ACHN (cell line): ENCODE measurements at places on chromosomes 11 and 22.

DNA sequence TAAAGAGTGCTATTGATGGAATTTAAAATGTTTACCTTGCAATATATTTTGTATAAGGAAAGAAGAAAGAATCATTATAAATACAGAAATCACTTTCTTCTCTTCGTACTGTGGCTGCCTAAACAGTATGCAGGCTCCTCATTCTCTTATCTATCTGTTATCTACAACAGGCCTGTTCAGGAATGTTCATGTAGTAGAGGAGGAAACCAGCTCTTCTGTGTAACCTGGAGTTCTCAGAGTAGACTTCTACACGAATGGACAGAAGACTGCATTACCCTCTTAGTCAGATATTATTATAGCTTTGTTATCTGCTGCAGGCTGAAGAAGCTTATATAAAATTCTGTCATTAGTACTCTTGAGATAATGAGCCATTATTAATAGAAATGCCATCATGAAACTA is 1225.9 kb upstream of the CNTN5 start:
- DNase-seq: no peak

DNA sequence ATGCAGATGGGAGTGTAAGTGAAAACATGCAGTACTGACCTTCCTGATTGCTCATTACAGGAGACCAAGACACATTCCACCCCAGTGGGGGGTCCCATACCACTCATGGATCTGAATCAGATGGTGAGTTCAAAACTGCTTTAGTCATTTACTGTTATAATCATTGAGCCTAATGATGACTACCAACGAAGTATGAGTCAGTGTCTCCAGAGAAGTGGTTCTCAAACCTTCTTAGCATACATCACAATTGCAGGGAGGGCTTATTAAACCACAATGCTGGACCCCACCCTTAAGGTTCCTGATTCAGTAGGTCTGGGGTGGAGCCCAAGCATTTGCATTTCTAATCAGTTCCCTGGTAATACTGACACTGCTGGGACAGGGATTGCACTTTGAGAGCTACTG is 75.8 kb downstream of the CD44 start:
- peak; percentile 65 for DNase-seq

DNA sequence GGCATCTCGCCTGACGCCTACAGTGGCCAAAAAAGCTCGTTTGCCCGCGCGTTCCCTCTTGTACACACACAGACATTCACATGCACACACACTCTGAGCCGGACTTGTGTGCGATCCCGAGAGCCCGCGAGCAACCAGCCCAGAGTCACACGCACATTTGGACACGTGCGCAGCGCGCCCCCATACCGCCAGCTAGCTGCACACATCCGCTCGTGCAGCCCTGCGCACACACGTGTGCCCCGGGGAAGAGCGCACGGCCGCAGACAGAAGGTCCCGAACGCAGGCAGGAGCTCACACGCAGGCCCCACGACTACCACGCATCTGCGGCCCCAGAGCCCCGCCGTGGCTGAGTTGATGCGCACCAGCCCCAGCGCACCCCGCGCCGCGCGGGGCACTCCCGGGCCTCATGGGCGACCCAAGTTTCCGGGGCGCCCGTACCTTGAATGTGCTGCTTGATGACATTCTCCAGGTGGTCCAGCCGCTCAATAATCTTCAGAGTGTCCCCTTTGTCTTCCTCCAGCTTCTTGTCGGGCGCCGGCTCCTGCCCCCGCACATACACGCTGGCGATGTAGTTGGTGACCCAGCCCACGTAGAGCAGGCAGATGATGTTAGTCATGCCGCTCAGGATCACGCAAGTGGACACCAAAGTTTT is 758 bp downstream of the GALNT18 start:
- peak; percentile 35 for DNase-seq

DNA sequence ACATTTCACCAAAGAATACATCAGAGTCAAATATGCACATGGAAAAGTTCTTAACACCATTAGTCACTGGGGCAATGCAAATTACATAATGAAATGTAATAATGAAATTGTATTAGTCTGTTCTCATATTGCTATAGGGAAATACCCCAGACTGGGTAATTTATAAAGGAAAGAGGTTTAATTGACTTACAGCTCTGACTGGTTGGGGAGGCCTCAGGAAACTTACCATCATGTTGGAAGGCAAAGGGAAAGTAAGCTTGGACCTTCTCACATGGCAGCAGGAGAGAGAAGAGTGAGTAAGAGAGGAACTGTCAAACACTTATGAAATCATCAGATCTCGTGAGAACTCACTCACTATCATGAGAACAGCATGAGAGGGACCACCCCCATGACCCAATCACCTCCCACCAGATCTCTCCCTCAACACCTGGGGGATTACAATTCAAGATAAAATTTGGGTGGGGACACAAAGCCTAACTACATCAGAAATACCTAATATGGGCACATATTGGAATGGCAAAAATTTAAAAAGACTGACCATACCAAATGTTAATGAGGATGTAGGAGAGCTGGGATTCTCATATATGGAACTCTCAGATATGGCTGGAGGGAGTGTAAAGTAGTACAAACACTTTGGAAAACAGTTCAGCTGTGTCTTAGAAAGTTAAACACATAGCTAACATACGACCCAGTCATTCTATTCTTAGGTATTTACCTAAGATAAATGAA is 65.1 kb upstream of the CD44 start:
- DNase-seq: no peak

DNA sequence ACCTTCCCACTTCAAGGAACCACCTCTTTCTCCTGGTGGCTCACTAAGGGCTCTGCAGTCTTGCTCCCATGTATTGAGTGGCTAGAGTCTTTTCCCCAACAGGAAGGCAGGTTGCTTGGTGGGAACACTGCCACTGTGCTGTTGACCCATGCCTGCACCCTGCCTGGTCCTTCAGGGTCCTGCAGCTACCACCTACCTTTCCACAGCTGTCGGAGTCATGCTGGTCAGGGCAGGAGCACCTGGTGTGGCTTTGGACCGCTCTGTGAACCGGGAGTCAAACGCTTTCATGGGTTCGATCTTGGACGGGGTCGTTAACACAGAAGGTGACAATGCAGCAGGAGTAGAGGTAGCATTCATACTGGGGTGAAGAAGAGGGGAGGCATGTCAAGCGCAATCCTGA is 56.1 kb downstream of the HIRA start:
- no peak for DNase-seq

DNA sequence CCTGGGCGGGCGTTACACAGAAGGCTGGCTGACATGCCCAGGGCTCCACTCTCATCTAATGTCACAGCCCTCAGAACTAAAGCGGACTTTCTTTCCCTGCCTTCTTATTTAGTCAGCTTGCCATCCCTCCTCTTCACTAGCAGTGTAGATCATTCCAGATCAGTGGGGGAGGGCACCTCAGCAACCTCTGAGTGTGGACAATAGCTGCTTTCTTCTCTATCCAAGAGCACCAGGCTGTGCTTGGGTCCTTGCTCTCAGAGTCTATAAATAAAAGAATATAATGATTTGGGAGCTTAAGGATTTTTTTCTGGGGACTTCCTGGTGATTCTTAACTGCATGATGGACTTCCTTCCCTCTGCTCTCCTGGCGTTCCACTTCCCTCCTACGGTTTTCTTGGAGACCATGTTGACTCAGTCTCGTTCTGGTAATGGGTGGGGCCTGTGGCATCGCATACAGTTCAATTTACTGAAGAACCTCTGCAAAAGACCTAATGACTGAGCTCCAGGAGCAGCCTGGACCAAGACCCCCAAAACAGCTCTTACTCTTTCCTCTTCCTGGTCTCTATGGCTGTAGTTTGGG is 2.9 kb upstream of the HMBS start:
- DNase-seq: no peak

DNA sequence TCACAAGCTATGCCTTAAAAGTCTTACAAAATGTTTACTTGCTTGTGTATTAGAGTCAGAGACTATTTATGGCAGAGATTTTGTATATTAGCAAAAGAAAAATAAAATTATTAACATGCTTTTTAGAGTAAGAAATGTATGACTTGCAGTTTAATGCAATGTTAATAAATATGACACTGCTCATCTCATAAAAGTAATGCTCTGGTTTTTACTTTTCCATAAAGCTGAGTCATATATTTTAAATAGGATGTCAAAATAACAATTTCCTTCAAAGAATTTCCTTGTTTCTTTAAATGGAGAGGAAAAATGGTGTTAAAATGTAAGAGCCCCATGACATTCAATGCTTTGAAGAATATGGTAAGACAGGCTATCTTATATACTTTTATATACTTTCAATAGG is 16.3 kb upstream of the RDX start:
- DNase-seq: no peak

DNA sequence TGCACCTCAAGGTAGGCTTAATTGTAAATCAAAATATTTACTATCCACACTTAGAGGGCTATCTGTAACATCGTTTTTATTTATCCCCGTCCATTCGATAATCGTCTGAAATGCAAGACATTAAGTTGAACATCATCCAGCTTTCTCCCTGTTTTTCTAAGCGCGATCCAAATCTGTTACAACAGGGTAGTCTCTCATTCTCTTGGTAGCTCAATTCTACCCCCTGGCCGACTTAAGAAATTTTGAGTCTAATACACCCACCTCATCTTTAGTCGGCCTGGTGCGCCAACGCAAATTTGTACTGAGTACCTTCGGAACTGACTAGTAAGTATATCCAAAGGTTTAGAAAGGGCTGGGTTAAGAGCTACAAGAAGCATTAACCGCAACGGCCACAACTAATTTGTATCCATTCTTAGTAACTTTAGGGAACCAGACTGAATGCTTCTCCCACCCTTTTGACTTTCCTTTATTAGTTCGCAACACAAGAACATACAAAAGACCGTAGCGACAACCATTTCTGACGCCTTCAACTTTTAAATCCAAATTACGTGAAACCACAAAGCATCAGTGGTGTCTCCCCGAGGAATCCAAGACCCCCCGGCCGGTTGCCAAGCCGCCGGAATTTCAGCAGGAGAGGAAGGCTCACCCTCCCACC is 1.0 kb upstream of the ZNF143 start:
- peak; percentile 51 for DNase-seq

DNA sequence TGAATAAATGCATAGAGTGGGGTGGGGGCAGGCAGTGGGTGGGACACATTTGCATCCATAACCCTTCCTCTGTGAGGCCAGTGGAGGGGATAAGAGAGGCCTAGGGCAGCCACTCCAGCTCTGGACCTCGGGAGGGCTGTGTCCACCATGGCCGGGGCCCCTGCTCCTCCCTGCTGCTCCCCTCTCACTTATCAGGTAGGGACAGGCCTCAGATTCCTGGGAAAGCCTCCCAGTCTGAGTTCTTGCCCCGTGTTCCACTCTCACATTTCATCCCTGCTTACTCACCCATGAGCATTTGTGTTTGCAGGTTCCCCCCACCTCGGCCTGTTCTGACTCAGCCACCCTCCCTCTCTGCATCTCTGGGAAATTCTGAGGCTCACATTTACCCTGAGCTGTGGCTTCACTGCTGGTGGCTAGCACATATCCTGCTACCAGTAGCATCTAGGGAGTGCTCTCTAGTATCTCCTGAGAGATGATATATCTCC is 128.7 kb upstream of the TOP3B start:
- DNase-seq: peak; percentile 74

DNA sequence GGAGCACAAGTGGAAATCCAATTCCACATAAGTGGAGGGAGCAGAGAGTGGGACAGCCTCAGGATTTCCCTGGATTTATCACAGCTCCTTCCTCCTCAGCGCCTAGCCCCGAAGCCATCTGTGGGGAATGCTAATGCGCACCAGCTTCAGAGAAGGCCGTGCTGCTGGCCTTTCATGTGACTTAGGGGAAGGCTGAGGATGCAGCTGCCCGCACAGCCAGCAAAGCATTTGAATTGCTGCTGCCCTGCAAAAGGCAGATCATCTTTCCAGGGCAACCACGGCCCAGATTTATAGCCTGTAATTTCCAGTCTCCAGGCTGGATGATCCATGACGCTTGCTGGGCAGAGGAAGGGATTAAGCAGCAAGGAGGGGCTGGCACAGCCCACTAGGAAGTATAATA is 29.9 kb downstream of the SYN3 start:
- no peak for DNase-seq

DNA sequence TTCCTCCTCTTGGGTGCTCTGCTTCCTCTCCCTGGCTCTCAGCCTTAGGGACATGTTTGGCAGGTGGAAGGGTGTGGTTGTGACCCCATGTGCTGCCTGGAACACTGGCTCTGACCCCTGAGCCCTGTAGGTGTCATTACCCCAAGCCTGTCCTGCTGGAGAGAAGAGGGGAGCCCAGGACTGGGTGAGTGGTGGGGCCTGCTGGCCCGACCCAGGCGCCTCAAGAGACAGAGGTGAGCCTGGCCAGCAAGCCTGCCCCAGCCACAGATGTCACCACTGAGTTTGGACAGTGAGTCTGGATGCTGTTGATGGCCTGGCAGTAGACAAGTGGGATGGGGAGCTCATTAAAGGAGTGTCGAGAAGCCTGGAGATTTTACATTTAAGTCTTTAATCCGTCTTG is 1112.2 kb downstream of the BRD1 start:
- DNase-seq: no peak
